ENCODE measurements at places on chromosomes 6 and 20.

- DNase-seq, result no peak
These were observed 157.0 kb upstream of the PLN start for GRCh38 chr6:118391086-118391485.

GRCh38 chr6:129691043-129691640, 18.8 kb downstream of the ARHGAP18 start:
- DNase-seq, result no peak

DNA sequence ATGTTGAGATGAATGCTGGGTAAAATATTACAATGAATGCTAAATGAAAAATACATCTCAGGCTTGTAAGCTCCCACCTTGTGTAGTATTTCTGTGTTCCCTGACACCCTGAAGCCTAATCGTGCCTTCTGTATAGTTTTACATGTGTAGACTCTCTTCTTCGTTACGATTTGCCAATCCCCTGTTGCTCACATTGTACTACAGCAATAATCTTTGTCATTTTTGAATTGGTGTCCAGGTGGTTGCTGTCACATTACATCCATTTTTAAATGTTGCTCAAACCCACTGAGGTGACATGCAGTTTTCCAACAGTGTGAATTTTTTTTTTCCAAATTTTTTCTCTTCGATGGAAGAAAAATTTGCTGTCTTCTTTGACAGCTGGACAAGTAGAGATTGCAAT, 300.0 kb upstream of the FLRT3 start:
- no peak for DNase-seq

GRCh38 chr20:1034415-1034789, 32.3 kb upstream of the RSPO4 start:
- no peak for DNase-seq

- DNase-seq, result no peak
These were observed 91.7 kb downstream of the SLC2A10 start for GRCh38 chr20:46801003-46801702.

DNA sequence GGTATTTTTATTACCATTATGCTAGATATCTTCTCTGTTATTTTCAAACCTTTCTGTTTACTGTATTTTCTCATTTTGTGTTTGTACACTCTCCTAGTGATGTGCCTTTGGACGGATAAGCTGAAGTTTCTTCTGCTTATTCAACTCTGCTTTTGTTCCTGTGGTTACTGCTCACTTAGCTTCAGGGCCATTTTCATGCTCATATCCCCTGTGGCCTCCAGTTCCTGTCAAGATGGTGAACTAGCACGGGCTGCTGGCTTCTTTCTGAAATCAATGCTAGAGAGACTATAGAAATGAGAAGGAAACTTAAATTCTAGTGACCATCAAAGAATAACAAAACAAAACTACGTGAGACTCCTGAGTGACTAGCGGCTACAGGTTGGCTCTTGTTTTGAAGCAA, 6.8 kb upstream of the CST8 start:
- DNase-seq, result no peak

GRCh38 chr20:50710492-50711063, 19.2 kb upstream of the RIPOR3 start:
- peak; percentile 48 for DNase-seq

DNA sequence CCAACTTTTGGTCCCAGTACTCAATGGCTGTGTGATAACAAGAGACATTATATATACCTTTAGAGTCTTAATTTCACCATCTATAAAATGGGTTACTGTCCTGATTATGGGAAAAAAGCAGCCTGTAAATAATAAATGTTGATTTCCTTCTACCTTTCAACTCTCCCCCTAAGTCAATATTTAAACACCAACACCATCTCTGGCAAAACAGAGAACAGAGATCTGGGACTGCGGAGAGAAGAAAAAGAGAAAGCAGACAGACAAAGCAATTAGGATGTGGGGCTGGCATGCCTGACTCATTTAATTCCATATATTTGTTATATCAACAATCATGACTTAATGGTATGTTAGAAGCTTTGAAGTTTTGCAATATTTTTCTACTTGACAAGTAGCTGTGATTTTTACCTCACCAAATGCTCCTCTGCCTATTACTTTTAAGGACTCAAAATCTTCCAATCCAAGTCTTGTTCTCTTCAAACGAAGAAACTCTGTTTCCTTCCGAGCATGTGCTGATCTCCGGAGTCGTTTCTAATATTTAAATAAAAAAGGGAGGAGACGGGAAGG, 23.3 kb downstream of the STK38 start:
- DNase-seq, result no peak

GRCh38 chr20:23255106-23255505, 95.5 kb upstream of the NXT1 start:
- DNase-seq, result no peak

- no peak for DNase-seq
These were observed 670 bp upstream of the COL11A2 start for GRCh38 chr6:33192671-33193602.

DNA sequence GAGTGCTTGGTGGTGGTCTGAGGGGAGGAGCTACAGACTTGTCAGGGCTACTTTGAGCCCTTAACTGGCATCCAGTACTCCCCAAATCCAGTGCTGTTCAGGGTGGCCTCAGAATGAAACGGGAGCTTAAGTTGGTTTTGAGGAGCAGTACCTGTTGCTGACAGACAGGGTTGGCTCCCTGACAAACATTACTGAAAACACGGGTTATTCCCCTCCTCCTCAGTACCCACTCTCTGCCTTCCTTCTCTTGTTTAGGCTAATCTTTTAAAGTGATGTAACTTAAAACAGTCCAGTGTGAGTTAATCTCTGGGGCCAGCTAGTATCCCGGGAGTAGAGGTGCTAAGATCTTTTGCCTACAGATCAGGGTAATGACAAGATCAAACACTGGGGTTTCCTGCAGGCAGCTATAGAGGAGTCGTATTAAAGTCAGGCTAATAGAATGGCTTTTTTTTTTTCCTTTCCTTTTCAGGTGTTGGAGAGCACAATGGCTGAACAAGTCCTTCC, 3.7 kb downstream of the TNFAIP3 start:
- peak; percentile 82 for DNase-seq

- DNase-seq, result no peak
These were observed 341.6 kb downstream of the QKI start for GRCh38 chr6:163756079-163756478.

GRCh38 chr6:20770773-20771172, 236.5 kb downstream of the CDKAL1 start:
- no peak for DNase-seq

GRCh38 chr6:144480473-144480872, 195.3 kb downstream of the UTRN start:
- peak; percentile 44 for DNase-seq

- DNase-seq, result no peak
These were observed 42.6 kb upstream of the CNR1 start for GRCh38 chr6:88208726-88209125.

DNA sequence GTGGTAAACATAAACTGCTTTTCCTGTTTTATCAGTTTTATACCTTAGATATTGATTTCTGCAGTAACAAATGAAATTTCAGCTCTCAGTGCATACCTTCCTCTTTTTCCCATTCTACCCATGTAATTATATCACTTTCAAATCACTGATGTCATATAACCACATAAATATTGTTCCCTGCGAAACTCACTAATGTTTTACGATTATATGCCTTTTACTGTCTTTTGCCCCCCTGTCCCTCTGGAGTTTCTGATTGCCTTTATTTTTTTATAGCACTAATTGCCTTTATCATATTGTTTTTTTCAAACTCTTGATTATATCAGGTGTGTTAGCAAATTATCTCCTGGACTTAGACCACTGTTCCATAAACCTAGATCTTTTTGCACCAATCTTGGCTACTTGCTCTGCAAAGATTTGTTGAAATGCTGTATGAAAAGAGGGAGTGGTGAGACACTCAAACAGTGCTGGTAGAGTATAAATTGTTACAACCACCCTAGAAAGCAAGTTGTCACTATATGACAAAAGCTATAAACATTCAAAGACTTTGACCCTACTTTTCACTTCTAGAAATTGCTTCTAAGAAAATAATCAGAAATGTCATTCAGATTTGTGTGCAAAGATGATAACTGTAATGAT, 29.6 kb upstream of the EDN1 start:
- no peak for DNase-seq

DNA sequence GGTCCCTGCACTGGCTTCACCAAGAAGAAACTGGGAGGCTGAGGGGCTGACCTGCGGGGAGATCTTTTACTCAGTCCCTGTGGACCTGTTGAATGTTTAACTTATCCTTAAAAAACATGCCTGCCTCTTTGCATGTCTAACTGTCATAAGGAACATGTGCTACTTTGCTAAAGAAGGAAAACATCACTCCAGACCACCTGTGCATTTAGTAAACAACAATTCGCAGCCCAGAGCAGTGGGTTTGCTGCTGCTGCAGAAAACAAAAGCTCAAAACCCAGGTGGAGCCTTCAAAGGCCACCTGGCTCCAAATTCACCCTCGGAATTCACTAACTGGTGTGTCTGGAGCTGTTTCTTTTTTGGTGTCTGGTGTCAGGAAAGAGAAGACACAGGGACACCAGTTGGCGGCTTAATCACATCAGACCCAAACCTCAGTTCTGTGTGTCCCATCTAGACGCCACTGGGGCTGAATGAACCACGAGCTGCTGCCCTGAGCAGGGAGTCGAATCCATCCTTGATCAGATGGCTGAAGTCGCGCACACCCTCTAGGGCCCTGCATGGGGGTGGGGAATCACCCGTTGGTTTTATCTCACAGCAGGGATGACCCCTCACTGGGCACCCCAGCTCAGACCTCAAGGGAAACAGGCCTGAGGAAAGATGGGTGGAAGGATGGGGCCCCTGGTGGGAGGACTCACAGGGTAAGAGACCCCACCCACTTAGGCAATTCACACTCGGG, 344.3 kb downstream of the PREX1 start:
- DNase-seq, result no peak

- peak; percentile 89 for DNase-seq
These were observed 111.1 kb upstream of the CCDC28A start for GRCh38 chr6:138662471-138662870.

- DNase-seq, result no peak
These were observed 40.8 kb downstream of the FAM229B start for GRCh38 chr6:112128208-112128607.

DNA sequence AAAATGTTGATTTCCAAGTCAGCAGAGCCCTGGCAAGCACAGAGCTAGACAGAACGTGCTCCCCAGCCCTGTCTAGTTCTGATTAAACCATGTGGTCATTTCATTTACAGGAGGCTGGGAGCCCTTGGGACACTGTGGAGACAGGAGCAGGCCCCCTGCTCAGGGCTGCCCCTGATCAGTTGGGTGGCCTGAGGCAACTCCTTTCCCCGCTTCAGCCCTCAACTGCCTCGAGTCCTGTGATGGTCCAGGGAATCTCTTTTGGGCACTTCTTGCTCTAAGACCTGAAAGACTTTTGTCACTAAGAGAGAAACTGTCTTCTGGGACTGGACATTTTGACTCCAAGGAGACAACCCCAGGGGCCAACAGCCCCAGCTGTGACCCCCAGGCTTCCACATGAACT, 13.5 kb downstream of the DYNLRB1 start:
- no peak for DNase-seq

GRCh38 chr6:17714177-17714576, 7.5 kb upstream of the NUP153 start:
- DNase-seq, result no peak

GRCh38 chr6:36598326-36598725, 4.2 kb downstream of the SRSF3 start:
- DNase-seq, result no peak

- peak; percentile 57 for DNase-seq
These were observed 149.1 kb downstream of the MTHFD1L start for GRCh38 chr6:151014404-151015100.

GRCh38 chr20:10674684-10675449, 1.1 kb upstream of the JAG1 start:
- DNase-seq, result no peak

GRCh38 chr6:74979065-74979766, 226.6 kb downstream of the COL12A1 start:
- no peak for DNase-seq

GRCh38 chr20:20593447-20594170, 118.8 kb downstream of the RALGAPA2 start:
- DNase-seq, result peak; percentile 54

GRCh38 chr20:14963262-14963663, 625.9 kb upstream of the FLRT3 start:
- DNase-seq, result peak; percentile 15

DNA sequence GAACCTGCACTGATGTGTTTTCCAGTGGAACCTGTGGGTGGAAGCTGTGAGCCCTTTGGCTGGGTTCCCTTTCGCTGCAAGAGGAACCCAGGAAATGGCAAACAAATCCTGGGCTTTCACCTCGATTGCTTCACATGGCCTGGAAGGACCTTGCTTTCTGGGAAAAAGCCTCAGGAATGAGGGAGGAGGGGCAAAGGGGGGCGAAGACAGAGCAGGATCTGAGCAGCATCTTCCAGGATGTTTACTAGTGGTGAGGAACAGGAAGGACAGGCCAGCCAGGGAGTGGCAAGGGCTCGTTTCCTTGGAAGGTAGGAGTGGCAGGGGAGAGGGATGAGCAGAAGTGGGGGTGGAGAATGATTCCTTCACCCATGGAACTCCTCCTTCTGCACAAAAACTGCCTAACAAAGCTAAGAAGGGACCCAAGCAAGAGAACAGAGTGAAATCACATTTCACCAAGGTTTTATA, 5.9 kb downstream of the SLC2A10 start:
- DNase-seq, result peak; percentile 95

DNA sequence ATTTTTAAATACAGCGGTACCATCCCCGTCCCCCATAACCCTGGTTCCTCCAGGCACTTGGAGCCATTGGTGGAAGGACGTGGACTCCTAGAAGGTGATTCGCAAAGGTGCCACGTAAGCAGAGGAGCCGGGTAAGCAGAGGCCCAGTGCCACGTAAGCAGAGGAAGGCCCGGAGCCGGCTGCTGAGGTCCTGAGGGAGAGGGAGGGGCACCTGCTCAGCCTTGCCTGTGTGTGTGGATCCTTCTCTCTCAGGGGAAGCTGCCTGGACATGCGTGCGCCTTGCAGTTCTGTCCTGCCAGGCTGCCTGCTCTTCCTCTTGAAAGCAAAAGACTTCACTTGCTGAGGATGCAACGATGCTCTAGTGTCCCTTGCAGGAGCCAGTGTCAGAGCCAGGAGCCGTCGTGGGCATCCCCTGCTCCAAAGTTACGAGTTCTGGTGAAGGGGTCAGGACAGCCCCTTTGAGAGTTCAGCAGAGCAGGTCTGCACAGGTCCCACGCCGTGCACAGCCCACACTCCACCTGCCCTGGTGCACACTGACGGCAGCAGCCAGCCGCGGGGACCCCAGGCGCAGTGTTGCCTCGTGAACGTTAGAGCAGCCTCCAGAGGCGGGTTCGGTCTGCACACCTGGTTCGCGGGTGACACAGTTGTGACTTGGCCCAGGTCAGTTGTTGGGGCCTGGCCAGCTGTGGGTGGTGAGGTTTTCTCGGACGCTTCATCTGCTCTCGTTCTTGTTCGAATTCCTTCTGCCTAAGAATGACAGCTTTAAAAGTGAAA, 1.9 kb upstream of the NKAIN4 start:
- no peak for DNase-seq

- peak; percentile 44 for DNase-seq
These were observed 60.6 kb upstream of the FAM184A start for GRCh38 chr6:119138906-119139541.

DNA sequence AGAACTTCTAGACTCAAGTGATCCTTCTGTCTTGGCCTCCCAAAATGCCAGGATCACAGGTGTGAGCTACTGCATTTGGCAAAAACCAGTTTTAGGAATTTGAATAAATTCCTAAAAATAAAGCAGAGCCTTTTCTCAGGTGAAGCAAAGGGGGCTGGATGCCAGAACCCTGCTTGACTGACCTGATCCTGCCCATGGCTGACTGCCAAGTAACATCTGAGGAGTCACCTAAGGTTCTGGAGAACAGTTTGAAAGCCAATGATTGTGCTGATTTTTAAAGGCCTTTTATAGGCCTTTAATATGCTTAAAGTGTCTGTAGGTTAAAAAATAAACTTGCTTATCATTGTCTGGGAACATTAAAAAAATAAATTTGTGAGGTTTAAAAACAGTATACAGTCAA, 14.1 kb upstream of the ZSCAN12 start:
- no peak for DNase-seq

- no peak for DNase-seq
These were observed 503.7 kb downstream of the KIF16B start for GRCh38 chr20:16069389-16070010.
